ENCODE measurements at places on chromosomes 13 and 19. TPM values are rescaled to one million over a fixed set of nuclear protein-coding genes. Genes with fewer than 3 reads are reported as not detected.

- DNase-seq, result no peak
- H3K27ac ChIP-seq, result no peak overlapping the region
- no peaks in the 10 kb centered on the region for H3K36me3 ChIP-seq
- H3K4me3 ChIP-seq, result no peak overlapping the region
Observed at GRCh38 chr13:25977216-25977615, 74.6 kb downstream of the SHISA2 start.

Gene TMPRSS9
- not detected for total RNA-seq

DNA sequence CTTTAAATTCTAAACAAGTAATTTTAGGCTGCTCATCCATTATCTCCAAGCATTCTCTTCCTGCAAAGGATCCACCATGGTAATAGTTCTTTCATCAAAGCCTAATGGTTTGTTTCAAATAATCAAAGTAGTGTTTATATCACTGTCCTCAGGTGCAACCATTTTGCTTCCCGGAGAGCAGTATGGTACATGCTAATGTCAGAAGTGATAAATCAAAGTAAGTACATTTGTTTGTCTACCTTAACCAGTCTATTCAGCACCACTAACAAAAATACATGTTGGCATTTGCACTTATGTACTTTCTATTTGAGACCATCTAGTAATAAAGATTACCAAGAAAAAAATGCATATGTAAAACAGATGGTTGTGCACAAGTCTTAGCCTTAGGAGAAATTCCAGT lies 37.5 kb downstream of the DACH1 start:
- H3K4me3 ChIP-seq, result no peak overlapping the region
- no peaks in the 10 kb centered on the region for H3K4me1 ChIP-seq
- no peaks in the 10 kb centered on the region for H3K36me3 ChIP-seq
- H3K27me3 ChIP-seq, result peaks cover 17% of the 10 kb centered on the region

GRCh38 chr19:28150129-28150528 lies 1062.8 kb downstream of the UQCRFS1 start:
- no peak overlapping the region for H3K27ac ChIP-seq
- DNase-seq, result no peak
- H3K4me1 ChIP-seq, result no peaks in the 10 kb centered on the region
- no peaks in the 10 kb centered on the region for H3K27me3 ChIP-seq

Gene MISP
- 1.1 TPM for total RNA-seq

Gene DIRAS1
- 6.9 TPM for total RNA-seq

DNA sequence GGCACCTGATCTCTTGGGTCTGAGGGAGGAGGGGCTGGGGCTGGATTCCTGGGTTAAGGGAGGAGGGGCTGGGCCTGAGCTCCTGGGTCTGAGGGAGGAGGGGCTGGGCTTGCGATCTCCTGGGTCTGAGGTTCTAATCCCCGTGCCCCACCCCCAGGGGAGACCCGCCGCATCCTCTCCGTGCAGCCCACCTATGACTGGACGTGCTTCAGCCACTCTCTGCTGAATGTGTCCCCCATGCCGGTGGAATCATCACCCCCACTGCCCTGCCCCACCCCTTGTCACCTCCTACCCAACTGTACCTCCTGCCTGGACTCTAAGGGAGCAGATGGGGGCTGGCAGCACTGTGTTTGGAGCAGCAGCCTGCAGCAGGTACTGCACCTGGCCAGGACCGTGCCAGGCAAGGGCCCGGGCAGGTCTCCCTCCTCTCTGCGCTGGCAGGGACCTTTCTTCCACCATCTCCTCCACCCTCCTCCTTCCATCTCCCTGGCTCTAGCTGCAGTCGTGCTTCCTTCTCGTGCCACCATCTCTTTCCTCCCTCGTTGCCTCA lies 27.1 kb downstream of the CNFN start:
- no peak for DNase-seq
- H3K27ac ChIP-seq, result no peak overlapping the region
- H3K27me3 ChIP-seq, result no peaks in the 10 kb centered on the region
- H3K4me3 ChIP-seq, result no peak overlapping the region
